ENCODE measurements at places on chromosomes 13 and 19.

- DNase-seq, result no peak
Measured at GRCh38 chr13:112602189-112602588, 14.2 kb upstream of the TUBGCP3 start.

DNA sequence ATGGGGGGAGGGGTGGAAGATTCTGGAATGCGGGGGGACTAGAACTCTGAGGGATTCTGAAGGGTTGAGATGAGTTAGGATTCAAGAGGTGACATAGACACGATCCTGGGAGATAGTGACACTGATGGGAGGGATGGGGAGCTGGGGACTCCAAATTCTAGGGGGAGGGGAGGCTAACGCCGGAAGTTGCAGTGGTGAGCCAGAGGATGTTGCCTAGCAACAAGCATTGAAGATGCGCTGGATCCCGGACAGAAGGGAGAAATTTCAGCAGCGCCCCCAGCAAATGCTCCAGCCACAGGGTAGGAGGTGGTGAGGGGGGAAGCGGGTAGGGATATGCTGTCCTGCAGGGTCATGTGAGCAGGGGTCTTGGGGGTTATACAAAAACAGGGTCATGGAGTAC is 6.9 kb upstream of the LTBP4 start:
- no peak for DNase-seq

GRCh38 chr19:35805526-35806102 is 7.0 kb downstream of the PRODH2 start:
- no peak for DNase-seq

DNA sequence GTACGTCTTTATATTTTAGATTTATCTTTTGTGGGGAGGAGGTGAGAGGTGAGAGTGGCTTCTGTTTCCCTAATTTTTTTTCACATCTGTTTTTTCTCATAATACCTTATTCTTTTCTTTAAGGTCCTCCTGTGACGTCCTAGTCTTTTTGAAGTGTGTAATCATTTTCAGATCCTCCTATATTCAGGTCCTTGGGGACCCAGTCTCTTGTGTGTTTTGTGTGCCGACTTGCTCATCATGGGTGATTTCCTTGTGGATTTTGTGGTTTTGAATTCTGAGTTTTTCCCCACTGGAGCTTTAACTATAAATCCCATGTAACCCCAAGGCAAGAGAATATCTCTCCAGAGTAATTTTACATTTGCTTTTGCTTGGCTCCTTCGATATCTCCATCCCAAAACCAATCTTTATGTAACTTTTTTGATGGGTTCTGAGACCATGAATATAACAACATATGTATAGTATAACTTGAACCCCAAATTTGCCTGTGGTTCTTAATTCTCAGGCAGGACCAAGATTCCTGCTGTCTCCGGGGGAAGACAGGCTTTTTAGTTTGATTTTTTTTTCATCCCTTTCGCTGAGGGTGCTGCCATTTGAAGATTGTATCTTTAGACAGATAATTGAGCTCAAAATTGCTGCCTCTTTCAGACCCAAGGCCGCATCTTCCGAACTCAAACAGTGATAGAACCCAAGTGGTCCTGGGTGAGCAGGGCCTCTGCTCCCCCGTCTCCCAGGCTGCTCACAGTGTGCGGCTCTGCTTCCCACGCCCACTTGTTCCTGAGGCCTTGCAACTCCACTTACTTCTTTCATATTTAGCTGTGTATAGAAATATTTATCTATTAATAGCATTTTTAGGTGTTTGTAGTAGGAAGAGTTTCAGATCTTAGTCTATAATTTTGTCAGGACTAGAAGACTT is 59.1 kb upstream of the GPR183 start:
- no peak for DNase-seq

GRCh38 chr13:27980280-27980998 is 8.1 kb downstream of the URAD start:
- DNase-seq, result no peak

GRCh38 chr19:55348317-55349034 is 6.0 kb downstream of the COX6B2 start:
- DNase-seq, result no peak

DNA sequence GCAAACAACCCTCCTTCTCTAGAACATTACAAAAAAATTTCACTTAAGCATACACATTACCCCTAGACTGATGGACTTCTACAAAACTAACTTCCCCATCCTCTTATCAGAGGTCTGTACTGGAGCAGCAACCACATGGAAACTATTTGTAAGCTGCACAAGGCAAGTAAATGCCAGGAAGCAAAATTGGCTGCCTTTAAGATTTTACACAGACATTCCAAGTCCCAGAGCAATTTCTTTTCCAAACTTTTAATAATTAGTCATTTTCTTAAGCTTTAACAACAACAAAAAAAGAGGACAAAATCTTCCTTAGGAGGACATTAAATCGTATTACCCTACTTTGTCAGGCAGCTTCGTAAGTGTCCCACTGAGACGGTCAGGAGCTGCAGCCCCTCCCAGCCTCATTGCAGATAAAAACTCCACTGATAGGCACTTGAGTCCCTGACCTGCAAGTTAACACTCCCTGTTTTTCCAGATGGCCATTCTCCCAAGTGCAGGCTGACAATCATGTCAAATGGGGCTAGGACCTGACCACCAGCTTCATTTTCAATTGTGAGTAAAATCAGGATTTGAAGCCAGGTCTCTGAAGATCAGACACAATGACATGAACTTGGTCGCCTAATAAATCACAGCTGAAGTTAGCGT is 680.1 kb downstream of the DIAPH3 start:
- no peak for DNase-seq

DNA sequence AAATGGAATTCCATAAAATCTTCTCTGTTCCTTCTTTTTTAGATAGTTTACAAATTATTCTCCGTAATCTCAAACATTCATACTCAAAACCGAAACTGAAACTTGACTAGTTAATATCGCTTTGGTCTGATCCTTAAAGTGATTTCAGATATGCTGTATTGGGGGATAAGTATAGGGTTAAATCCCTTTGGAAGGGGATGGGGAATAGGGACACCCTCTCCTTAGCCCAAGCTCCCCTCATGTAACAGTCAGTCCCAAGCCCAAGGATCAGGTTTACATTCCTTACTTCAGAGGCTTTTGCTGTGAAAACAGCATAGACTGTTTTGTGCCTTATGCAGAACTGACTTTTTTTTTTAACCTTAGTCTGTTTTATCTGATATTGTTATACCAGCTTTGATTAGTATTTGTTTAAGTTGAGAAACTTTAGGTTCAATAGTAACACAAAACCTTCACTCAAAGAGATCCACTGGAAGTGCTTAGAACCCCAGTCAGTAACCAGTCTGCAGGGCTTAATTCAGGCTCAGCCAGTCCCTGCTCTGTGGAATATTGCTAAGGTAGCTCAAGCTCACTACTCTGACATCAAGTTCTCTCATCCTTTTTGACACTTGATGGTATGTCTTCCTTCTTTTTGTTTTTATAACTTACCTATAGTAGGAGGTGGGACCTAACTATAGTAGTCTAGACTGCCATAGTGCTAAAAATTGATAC is 10.5 kb downstream of the CDADC1 start:
- no peak for DNase-seq

DNA sequence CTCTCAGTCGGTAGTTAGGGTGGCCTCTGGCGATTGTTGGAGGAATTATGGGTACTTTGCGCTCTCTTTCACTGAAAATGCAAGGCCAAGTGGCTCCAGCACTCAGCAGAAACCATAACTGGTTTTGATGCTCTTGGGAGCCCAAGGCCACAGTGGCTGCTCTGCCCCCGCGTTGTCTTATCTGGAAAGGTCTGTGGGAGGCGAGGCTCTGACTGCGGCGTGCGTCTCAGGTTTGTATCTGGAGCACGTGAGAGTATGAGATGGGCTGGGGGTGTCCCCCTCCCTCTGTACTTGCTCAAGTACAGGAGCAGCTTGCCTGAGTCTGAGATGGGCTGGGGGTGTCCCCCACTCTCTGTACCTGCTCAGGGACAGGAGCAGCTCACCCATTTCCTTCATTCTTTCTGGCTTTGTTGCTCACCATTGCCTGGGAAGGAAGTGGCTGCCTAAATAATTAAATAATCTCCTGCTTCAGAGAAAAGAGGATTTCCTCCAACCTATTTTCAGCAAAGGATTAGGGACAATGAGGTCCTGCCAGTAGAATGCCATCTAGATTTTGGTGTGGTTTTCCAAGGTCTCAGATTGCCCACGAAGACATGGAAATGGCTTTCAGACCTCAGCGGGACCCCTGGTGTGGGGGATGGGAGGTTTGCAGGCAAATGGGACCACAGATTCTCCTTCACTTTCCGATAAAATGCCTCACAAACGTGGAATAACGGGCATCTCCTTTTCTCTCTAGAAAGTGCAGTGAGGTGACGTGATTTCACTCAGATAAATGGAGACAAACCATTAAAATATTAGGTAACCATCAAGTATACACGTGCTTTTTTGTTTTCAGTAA is 14.7 kb downstream of the ATP11A start:
- DNase-seq, result no peak

DNA sequence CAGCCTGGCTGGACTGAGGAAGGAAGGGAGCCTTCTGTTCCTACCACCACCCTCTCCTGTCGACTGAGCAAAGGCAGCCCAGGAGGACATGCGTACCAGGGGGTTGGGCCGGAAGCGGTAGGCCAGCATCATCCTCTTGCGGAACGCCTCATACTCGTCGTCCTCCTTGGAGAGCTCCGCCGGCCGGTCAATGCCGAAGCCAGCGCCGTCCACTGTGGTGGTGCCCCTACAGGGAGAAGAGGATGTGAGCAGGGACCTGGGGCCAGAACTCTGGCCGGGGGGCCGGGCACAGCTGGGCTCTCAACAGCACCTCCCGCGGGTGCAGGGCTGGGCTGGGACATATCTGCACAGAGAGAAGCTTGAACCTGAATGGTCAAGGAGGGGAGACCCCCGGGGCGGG is 3.8 kb upstream of the TM6SF2 start:
- no peak for DNase-seq

GRCh38 chr19:873084-873483 is 13.6 kb downstream of the CFD start:
- peak; percentile 57 for DNase-seq

- DNase-seq, result no peak
Measured at GRCh38 chr13:111620586-111620985, 300.1 kb downstream of the TEX29 start.

DNA sequence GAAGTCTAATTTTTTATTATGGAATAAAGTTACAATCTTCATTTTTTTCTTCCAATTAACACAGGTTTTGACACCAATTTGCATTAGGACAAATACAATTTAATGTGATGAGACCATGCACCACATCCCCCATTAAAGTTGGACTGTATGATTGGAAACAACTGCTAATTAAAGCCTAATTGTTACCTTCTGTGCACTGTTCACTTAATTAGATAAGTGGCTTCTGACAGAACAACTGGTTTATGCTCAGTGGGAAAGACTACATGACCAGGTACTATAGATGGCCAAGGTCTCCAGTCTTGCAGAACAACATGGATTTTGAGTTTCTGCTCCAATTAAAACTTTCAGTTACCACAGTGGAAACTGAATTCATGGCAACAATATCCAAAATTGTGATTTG is 198.1 kb downstream of the FGF14 start:
- DNase-seq, result no peak

GRCh38 chr13:56670563-56670962 is 470.2 kb upstream of the PRR20A start:
- DNase-seq, result no peak

- no peak for DNase-seq
Measured at GRCh38 chr19:13042443-13043130, 47.3 kb downstream of the NFIX start.

- DNase-seq, result no peak
Measured at GRCh38 chr19:45095496-45096413, 2.8 kb downstream of the PPP1R37 start.

GRCh38 chr13:65623148-65623547 is 1607.0 kb downstream of the PCDH9 start:
- no peak for DNase-seq

GRCh38 chr19:18117692-18118378 is 20.3 kb downstream of the MAST3 start:
- DNase-seq, result peak; percentile 93

GRCh38 chr19:6527893-6528543 is 2.8 kb upstream of the TNFSF9 start:
- no peak for DNase-seq

- DNase-seq, result no peak
Measured at GRCh38 chr13:27954406-27954851, 14.7 kb downstream of the CDX2 start.

DNA sequence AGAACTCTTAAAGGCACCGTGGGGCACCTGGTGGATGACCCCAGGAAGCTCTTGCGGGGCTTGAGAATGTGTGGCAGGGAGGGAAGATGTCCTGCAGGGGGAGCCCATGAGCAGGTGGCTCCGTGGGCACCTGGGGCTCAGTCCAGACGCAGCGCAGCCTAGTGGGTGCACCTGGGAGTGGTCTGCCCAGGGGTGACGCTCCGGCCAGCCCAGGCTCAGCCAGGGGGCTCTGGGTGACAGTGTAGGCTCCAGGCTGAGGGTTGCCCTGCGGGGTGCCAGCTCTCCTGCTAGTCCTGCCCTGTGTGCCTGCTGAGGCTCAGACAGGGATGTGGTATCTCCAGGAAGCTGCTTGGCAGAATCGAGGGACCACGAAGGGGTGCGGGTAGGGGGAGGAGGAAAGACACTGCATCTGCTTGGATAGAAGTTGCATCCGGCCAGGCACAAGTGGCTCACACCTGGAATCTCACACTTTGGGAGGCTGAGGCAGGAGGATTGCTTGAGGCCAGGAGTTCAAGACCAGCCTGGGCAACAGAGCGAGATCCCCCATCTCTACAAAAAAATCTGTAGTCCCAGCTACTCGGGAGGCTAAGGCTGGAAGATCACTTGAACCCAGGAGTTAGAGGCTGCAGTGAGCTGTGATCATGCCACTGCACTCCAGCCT is 15.0 kb upstream of the PGLS start:
- peak; percentile 80 for DNase-seq

DNA sequence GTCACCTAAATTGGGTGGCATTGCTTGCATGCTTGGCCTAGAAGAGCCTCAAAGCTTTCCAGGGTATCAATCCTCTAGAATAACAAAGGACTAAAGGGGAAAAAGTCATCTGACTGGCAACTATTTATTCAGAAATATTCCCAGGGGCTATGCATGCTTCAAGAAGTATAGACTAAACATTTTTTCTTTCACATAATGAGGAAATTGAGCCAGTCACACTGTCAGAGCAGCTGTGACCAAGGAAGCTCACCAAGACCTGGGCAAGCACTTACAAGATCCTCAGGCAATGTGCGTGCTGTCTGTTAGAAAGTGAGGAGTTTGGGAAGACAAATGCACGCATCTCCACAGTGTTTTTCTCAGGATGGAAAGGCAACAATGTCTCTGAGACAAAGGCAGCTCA is 747.2 kb downstream of the DIAPH3 start:
- DNase-seq, result no peak

DNA sequence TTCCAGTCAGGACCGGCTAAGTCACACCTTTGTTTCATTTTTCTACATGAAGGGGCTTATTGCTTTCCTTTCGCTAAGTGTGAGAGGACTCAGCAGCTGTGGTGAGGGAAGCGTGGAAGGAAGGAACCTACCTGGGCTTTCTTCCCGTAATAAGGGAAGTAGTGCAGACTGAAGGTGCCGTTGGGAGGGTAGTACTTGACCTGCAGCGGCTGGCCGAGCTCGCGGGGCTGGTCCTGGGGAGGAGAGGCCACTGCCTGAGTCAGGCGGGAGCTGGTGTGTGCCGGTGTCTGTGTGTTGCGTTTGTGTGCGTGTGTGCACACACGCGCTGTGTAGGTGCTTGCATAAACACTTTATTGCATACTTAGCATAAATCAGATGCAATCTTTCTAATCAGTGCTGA is 7.7 kb downstream of the ATP4B start:
- no peak for DNase-seq

- DNase-seq, result no peak
Measured at GRCh38 chr19:9054765-9055164, 32.1 kb upstream of the OR1M1 start.

GRCh38 chr19:4391306-4391693 is 9.0 kb downstream of the SH3GL1 start:
- no peak for DNase-seq

GRCh38 chr19:36113894-36114720 is 568 bp downstream of the POLR2I start:
- no peak for DNase-seq
